Bone marrow (tissue), 2 donors: ENCODE measurements at places on chromosomes 6 and 20.
A peak's percentile ranks its signal among the peaks of the same experiment; 100 is the strongest.

- DNase-seq, result no peak
Observed at GRCh38 chr6:19395316-19395715, 441.9 kb upstream of the ID4 start.

GRCh38 chr6:18327626-18328025, 59.5 kb upstream of the RNF144B start:
- DNase-seq, result no peak

DNA sequence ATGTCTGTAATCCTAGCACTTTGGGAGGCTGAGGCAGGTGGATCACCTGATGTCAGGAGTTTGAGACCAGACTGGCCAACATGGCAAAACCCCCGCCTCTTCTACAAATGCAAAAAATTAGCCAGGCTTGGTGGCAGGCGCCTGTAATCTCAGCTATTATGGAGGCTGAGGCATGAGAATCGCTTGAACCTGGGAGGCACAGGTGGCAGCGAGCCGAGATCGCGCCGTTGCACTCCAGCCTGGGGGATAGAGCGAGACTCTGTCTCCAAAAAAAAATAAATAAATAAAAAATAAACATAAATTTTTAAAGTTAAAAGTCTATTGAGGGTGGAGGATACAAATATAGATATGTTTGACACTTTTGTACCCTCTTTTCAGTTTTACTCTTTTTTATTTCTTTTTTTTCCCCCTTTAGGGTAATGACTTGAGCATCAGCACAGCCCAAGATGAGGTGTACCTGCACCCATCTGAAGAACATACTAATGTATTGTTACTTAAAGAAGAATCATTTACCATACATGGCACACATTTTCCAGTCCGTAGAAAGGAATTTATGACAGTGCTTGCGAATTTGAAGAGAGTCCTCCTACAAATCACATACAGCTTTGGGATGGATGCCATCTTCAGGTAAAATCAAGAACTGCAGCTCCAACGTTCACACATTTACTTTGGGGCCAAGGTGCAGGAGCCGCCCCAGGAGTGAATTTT, 368.9 kb downstream of the LAMA2 start:
- peak; percentile 7 for DNase-seq

GRCh38 chr6:138032571-138032970, 74.6 kb downstream of the PERP start:
- DNase-seq, result no peak

DNA sequence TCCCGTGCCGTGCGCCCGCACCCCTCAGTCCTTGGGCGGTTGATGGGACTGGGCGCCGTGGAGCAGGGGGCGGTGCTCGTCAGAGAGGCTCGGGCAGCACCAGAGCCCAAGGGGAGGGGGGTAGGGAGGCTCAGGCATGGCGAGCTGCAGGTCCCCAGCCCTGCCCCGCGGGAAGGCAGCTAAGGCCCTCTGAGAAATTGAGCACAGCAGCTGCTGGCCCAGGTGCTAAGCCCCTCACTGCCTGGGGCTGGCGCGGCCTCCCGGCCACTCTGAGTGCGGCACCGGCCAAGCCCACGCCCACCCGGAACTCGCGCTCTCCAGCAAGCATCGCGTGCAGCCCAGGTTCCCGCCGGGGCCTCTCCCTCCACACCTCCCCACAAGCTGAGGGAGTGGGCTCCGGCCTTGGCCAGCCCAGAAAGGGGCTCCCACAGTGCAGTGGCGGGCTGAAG, 16.4 kb downstream of the SOX4 start:
- no peak for DNase-seq

DNA sequence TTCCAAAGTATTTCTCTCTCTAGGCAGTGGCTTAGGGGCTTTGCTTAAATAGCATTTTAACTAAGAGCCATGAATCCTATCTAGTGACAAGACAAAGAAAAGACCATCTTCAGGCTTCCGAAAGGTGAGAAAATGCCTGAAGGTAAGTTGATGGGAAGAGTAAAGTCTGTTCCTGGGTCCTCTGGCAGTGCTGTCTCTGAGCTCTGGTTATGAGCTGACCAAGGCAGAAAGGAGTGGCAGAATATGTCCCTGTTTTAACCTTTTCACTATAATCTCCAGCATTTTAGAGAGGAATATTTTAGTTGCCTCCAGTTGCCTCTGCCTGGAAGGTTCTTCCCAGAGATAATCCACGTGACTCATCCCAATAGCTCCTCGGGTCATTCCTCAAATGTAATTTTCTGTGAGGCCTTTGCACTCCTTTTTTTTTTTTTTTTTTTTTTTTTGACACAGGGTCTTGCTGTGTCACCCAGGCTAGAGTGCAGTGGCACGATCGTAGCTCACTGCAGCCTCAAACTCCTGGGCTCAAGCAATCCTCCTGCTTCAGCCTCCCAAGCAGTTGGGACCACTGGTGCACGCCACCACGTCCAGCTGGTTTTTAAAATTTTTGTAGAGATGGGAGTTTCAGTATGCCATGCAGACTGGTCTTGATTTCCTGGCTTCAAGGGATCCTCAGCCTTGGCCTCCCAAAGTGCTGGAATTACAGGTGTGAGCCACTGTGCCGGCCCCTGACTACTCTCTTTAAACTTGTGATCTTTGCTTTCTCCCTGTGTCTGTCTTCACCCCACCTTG, 3.7 kb upstream of the ARMH2 start:
- DNase-seq, result no peak

DNA sequence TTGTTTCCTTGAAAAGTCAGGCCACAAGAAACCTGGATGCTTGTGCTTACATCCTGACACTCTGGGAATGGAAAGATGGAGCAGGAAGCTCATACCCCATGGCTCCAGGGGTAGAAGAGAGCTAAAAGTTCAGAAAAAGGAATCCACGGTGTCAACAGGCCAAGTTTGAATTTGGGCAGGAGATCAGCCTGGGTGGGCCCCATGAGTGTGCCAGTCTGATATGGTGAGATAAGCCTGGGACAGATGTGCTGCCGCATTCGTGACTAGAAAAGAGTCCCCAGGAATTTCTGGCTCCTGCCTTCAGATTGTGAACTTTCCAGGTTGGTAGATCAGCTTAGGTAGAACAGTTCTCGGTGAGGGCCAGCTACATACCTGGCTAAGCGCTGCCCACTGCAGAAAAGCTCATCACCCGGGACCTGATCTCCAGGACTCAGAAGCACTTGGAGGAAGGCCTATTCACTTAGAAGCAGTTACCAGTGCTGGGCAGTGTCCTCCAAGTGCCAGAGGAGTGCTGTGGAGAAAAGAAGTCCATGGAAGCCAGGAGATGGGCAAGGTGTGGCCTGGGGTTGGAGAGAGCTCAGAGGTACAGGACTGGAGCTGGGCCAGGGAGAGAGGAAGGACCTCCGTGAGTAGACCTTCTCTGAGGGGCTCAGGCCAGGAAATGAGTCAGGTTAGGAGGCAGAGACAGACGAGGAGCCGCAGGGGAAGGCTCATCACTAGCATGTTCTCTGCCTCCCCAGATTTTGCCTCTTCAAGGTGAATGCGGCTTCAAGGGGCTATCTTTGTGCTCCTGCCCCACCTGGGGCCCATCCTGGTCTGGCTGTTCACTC, at the start of gene TSPO2:
TSS of gene TSPO2 (plus strand) at position 242 of the 830 bp plus-strand sequence. CDS start at position 761, 519 bp downstream.
- no peak for DNase-seq

- no peak for DNase-seq
Observed at GRCh38 chr20:62818592-62819493, 2.0 kb downstream of the COL9A3 start.

GRCh38 chr6:82984720-82985119, 80.9 kb downstream of the UBE3D start:
- DNase-seq, result no peak

DNA sequence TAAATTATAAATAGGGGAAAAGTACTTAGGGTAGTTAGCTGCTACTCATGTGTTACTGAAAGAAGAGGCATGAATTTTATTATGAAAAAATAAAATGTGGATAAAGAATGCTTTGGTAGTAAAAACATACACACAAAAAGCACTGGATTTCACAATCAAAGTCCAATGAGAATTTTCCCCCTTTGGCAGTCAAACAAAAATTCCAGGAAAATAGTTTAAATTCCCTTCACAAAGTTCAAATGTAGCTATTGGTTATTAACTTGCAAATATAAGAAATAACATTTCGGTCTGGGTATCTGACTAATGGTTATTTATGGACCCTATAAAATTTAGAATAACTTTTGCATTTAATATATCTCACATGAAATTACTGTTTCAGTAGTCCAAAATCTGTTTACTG, 210.4 kb downstream of the FOXC1 start:
- DNase-seq, result no peak

DNA sequence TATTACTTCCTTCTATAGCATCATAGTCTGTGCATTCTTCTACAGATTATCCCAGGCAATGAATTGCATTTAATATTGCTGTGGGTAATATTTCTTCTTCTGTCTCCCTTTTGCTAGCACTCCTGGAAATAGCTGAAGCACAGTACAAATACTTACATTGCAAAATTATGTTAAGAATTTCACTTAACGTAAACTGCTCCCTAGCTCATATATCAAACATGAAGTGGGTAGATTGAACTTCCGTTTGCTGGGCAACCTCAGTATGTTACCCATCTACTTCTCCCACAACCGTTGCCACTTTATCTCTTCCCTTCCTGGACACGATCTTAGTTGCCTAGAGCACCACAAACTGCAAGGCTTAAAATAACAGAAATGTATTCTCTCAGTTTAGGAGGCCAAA, 963.3 kb downstream of the KIF16B start:
- no peak for DNase-seq

GRCh38 chr6:146881228-146882181, 282.7 kb downstream of the ADGB start:
- no peak for DNase-seq

DNA sequence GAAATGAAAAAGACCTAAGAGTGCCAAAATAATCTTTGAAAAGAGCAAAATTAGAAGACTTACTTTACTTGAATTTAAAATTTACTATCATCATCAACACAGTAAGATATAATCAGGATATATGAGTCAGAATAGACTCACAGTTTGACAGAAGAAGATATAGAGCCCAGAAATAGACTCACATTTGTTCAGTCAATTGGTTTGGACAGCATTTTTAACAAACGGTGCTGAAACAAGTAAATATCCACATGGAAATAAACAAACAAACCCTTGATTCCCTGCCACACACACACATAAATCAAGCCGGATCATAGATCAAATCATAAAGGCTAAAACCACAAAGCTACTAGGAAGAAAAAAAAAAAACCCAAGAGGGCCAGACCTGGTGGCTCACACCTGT, 291.1 kb downstream of the ADGRG6 start:
- DNase-seq, result no peak

DNA sequence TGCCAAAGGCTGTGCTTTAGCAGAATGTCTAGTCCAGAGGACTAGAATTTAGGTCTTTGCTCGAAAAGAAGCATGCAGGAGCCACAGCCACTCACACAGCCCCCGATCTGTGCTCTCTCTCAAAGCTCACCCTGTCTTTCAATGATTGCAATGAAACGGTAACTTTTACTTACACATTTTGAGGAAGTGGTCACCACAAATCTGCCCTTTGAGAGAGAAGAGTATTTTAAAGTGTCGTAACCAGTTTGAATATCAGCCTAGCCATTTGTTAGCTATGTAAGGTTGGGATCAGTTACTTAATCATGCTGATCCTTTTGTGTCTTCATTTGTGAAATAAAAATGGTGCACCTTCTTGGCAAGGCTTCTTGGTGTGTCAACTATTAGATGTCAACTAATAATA, 209.0 kb downstream of the TFAP2A start:
- no peak for DNase-seq

GRCh38 chr20:32535316-32535952, 49.7 kb downstream of the NOL4L start:
- DNase-seq, result no peak

DNA sequence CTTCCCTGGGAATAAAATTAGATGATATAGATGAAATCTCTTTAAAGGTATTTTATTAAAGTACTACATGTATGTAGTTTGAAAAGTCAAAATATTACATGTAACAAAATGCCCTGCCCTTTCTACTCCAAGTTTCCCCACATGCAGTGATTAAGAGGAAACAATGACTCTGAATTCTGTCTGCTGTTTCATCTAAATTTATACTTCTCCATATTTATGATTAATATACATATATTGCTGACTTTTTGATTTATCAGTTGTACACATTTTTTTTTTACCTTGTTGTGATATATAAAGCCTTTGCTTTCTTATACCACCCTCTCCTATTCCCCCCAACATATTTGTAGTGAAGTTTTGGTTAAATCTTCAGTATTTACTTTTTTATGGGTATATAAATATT, 127.9 kb downstream of the ZFAND3 start:
- no peak for DNase-seq

DNA sequence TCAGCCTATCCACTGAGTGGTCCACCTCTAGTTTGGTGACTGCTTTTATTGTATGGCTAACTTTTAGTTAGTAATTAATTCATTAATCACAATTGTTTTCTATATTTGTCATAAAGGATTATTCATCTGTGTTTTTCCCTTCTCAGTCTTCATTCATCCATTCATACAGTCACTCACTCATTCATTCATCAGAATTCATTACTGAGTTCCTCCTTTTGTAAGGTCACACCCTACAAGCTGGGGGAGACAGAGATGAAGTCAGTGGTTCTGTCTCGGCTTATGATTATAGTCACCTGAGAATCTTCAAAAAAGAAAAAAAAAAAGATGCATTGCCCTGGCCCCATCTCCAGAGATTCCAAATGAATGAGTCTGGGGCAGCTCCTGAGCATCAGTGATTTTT, 257.1 kb downstream of the ADGB start:
- no peak for DNase-seq

DNA sequence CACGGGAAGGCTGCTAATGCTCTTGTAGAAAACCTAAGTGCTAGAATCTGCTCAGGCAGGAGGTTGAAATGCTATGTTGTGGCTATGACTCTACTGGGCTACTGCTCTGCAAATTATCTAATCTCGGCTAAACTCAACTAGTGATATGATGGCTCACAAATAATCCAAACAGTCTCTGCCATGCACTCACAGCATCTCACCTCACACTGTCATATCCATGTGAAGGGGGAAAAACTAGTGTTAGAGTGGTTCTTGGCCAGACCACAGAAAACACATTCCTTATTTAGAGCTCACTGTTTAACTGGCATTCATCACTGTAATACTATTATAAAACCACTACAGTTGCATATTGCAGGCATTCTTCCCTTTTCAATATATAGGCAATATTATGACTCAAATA, 81.8 kb upstream of the DST start:
- DNase-seq, result no peak

GRCh38 chr6:79808921-79809320, 138.4 kb downstream of the ELOVL4 start:
- no peak for DNase-seq

- no peak for DNase-seq
Observed at GRCh38 chr6:29520232-29520631, 32.5 kb upstream of the MAS1L start.
